ENCODE measurements at places on chromosomes 4 and X. TPM values are rescaled to one million over a fixed set of nuclear protein-coding genes. Genes with fewer than 3 reads are reported as not detected.

GRCh38 chr4:48134081-48134480 is at the start of gene TXK:
Gene TXK (minus strand): TSS chr4:48134250. CDS start chr4:48134170, 80 bp downstream.
- no peak for DNase-seq

- DNase-seq = no peak
Observed at GRCh38 chrX:12974796-12975669, at the start of gene TMSB4X. Gene TMSB4X (plus strand): TSS chrX:12975110.

DNA sequence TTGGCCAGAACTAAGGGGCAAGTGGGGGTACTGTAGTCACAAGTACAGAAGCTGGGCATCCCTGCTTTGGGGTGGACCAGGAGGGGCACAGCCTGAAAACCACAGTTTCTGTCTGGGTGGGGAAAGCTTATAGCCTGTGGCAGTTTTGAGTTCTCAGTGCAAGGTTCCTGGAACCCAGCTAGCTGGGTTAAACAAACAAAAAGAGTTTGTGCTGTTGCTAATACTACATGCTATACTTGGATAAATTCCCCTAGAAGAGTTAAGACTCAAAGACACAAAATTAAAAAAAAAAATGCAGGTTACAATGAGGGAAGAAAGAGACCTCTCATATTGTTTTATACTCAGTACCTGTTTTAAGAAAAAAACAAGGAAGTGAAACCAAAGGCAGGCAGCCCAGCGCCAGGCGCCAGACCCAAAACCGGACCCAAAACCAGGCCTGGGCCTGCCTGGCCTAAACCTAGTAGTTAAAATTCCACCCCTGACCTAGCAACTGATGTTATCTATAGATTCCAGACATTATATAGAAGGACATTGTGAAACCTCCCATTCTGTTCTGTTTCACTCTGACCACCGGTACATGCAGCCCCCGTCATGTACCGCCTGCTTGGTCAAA is 50.8 kb downstream of the SLC2A9 start:
- DNase-seq = no peak

DNA sequence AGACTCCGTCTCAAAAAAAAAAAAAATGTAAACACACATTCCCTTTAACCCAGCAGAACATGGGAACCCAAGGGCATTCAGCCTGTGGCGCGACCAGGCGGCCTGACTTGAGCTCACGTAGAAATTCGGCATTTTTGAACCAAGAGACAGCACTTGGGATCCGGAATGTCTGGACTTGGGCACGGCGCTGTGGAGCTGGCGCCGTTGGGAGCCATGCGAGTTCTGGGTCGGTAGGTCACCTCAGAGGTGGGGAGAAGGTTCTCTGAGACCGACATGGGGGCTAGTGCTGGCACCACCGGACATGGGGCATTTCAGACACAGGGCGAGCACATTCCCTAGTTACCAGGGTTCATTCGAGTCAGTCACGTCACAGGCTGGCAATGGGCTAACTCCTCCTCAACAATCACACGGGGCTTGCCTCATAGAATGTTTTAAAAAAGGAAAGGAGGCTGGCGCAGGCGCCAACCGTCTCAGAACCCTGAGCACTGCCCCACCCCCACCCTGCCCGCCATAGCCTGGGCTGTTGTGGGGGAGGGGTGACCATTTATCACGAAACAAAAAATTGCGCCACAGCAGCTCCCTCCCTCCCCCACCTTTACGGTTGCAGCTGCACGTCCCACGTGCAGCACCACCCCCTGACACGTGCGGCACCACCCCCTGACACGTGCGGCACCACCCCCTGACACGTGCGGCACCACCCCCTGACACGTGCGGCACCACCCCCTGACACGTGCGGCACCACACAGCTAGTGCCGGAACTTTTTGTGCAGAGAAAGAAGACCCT is at the start of gene TEX28:
Gene TEX28 (minus strand): TSS at position 334 of the 784 bp plus-strand sequence. CDS start 3,007 bp downstream, outside the sequence.
- DNase-seq = no peak

DNA sequence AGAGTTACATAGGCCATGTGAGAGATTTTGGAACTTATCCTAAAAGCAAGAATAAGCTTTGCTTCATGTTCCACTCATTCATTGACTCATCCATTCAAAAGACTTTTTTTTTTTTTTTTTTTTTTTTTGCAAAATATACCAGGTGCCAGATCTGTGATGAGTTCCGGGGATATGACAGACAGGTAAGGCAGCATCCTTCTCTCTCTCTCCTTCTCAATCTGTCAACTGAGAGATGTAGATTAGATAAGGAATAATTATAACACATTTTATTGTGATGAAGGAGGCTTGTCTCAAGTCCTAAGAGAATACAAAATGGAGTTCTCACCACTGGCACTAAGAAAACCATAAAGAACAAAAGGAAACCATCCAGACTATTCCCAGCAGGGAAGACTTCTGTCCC is 190.2 kb upstream of the CPEB2 start:
- no peak for DNase-seq

DNA sequence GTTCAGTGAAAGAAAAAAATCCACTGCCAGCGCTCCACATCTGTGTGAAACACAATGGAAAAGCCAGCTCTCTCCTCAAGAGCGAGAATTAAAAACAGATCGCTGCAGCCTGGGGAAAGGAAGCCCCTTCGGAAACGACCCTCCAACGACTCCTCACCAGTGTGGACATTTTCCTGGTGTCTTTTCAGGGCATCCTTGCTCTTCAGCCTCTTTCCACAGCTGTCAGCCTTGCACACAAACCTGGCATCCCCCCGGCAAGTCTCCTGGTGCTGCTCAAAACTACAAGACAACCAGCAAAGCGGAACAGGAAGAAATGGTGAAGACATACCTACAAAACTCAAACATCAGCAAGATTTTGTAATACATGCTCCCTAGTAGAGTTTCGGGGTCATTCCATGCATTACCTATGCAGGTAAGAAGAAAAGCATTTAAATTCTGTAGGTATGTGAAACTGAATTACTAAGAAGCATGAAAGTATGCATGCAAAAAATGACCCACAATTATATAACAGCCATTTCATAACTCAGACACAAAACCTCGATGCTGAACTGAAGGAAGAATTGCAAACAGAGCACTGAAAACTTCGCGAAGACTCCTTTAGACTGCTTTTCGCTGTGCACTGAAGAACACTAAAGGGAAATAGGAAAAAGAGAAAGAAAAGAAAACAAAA is 106.1 kb downstream of the PRDM5 start:
- DNase-seq = no peak

DNA sequence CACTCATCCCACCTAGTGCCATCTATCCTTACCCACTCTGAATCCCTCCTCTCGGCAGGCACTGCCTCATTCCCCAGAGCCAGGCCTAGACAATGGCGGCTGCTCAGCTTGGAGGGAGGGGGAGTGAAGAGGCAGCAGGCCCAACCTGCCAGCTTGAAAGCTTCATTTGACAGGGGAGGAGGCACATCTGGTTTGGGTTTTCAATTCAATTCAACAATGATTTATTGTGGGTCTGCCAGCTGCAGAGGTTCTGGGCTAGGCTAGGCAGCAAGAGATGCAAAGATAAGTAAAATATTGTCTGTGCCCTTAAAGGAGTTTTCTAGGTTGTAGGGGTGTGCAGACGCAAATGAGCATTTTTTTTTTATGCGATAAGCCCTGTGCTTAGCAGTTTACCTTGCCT is 58.5 kb downstream of the RTL9 start:
- DNase-seq = no peak

- DNase-seq = no peak
Observed at GRCh38 chrX:129933700-129934099, 27.7 kb downstream of the UTP14A start.

- no peak for DNase-seq
Observed at GRCh38 chr4:3107691-3108121, 33.2 kb downstream of the HTT start.

GRCh38 chr4:60865273-60865672 is 334.9 kb upstream of the ADGRL3 start:
- peak; percentile 11 for DNase-seq

DNA sequence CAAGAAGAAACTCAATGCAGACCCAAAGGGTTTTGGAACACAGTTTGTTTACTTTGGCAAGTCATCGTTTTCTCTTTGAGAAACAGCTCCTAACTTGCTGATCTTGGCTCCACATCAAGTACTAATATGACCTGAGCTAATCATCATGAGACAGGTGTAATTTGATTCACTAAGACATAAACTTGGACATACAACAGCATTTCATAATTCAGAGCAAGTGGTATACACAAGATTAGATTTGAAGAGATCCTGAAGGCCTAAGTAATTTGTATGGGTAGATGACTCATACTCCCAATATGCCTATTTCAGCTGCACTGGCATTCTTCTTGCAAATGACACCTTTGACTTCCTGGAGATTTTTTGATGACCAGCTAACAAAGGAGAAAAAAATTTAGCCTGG is 1521.7 kb downstream of the RPA4 start:
- no peak for DNase-seq

DNA sequence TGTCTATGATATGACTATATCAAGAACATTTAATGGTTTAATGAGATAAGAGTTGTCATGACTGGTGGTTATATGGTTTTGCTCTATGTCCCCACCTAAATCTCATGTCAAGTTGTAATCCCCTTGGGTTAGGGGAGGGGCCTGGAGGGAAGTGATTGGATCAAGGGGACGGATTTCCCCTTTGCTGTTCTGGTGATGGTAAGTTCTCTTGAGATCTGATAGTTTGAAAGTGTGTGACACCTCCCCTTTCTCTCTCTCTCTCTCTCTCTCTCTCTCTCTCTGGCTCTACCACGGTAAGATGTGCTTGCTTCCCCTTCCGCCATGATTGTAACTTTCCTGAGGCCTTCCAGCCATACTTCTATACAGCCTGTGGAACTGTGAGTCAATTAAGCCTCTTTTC is 803.4 kb downstream of the TRIML1 start:
- DNase-seq = no peak

KANTR gene
- total RNA-seq = 7.9 TPM

DNA sequence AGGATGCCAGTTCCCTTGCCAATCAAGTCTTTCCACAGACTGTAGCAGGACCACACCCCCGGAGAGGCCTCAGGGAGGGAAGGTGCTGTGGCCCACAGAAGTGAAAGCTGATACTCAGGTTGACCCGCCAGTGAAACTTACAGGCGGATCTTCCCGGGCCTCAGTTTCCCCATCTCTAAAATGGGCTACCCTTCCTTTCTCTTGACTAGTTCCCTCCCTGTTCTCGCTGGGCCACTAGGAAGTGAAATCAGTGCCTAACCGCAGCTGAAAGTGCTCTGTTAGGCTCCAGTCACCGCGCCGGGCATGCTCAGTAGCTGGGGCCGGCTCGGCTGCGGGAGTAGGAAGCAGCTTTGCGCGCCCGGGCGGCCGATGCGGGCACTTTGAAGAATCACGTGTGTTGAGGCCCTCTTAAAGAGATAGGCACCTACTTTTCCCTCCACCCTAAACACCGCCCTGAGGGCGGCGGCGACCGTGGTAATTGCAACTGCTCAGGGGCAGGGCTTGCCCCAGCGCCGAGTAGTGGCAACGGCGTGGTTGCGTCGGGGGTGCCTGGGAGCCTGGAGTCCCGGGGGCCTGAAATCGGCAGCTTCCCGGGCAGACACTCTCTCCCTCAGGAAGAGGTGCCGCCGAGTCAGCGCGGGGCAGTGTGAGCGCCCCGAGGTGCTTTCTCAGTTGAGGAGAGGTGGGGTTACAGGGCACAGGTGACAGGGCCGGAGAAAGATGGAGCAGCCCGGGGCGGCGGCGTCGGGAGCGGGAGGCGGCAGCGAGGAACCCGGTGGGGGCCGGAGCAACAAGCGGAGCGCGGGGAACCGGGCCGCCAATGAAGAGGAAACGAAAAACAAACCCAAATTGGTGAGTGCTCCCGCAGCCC is at the start of gene DIAPH2:
Gene DIAPH2 (plus strand): TSS at position 504 of the 871 bp plus-strand sequence.
- peak; percentile 81 for DNase-seq

GRCh38 chr4:106385853-106386393 is 17.3 kb upstream of the GIMD1 start:
- DNase-seq = no peak

DNA sequence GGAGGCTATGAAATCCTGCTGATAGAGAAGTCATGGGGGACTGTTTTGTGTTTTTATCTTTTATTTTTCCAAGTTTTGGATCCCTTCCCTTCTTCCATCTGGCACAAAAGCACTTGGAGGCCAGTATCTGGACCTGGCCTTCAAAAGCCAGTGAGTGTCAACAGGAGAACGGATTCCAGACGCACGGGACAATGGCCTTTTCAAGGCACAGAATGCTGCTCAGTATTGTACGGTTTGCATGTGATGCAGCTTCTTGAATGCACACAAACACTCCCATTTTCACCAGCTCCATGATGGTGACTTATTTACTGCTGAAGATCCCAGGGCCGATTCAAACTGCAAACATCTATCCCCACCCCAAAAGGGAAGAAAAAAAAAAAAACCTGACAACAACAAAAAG is 145.4 kb downstream of the CPEB2 start:
- DNase-seq = peak; percentile 84

CLNK gene
- total RNA-seq = not detected

CDKL2 gene
- not detected for total RNA-seq

- no peak for DNase-seq
Observed at GRCh38 chr4:7901311-7901885, 38.3 kb downstream of the AFAP1 start.

PHOX2B gene
- not detected for total RNA-seq

DNA sequence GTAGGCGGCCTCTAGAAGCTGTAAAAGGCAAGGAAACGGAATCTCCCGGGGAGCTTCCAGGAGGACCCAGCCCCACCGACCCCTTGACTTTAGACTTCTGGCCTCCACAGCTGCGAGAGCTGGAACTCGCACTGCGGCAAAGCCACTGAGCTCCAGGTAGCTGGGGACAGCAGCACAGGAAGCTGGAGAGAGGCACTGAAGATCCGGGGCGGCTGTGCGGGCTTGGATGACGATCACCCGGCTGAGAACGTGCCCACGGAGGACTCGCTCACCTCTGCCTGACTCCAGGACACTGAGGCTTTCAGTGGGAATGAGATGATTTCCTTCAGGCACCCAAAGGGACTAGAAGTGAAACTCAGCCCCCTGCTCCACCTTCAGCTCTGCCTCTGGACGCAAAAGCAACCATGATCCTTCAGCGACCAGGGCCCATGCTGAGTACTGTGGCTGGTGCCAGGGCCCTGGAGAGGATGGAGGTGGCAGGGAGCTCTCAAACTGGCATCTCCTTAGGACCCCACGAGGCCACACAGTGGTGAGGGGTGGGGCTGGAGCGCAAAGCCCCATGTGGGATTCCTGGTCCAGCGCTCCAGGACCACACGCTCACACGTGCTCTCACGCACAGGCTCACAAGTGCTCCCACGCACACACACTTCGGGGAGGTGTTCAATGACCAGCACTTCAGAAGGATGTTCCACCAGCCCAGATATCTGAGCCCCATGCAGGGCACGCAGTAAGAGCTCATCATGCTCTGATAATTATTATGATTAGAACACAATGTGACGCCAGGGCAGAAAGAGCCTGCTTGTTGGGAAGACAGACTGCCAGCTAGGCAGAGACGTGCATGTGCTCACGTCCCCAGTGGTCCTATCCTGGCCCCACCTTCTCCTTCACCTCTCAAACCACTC is 47.2 kb downstream of the ADRA2C start:
- no peak for DNase-seq

Data from SK-MEL-5 (cell line).